ENCODE measurements at places on chromosomes 7 and 10.

DNA sequence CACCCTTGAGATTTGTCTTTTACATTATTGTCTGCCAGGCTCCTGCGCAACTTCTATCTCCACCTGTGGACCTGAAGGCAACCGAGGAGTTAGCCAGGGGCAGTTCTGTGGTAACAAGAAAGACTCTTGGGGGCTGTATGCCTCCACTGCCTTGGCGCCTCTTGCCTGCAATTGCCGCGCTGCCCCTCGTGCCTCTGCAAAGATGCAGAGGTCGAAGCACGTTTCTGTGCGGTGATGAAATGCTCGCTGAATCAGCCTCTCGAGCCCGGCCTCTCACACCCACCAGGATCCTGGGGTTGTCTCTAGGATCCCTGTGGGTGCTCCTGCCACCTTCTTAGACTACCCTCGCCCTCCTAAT, 486 bp upstream of the LHFPL3 start:
- DNase-seq = no peak

GRCh38 chr7:96499532-96499931, 177.6 kb upstream of the SLC25A13 start:
- no peak for DNase-seq

DNA sequence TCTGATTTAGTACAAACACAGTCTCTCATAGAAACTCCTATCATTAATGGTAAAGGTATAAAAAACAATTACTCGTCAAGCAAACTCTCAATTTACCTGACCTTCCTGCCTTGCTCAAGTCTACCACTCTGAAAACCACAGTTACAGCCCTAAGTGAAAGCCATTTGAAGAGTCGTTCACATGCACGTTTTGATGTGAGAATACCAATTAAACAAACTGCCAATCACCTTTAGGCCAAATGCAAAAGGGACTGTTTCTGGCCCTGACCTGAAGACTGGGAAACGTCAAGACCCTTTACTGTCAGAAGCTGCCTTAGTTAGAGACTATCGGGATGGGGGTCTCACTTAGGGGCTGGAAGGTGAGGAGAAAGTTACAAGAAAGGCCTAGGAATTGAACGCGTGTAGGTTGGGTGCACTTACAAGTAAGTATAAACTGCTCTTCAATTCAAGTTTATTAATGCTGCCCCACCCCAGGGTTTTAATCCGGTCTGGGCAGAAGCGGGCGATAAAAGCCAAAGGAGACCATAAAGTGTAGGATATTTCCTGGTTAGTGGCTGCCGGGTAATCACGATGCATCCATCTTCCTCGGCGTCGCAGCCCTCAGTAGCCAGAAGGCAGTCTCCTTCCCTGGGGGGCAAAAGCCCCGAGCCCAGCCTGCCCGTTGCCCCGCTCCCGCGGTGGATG, 935 bp downstream of the TM9SF3 start:
- no peak for DNase-seq

DNA sequence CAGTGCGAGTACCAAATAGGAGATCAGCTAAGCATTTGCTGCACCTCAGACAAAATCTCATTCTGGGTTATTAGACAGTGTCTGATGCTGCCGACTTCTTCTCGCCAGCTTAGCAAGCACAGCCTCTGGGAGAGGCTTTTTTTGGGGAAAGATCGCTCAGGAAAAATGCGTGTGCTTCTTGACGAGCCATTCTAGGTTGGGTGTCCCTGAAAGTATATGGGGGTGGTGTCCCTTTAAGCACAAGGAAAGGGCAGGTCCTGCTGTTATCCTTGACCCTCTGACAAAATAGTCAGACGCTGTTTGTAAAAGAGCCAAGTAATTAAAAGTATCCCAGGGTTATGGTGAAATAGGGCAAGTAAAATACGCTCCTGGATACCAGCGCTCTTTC, 540.1 kb upstream of the FZD8 start:
- DNase-seq = no peak

GRCh38 chr10:127283576-127283975, 87.2 kb upstream of the INSYN2A start:
- DNase-seq = no peak

DNA sequence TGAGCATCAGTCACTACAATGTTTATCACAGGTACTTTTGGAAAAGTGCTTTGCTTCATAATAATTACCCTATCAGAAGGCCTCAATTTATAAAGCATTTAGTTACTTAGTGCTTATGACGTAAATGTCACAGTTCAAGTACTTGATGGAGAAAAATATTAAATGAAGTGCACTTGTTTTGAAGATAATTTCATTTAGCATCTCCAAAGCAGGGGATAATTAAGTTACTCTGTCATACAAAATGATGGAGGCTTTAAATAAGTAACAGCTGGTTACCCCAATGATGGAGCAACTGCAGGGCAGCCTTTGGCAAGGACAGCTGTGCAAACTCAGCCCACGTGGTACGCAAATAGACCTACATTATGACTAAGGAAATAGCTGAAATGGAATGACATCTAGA, 768.8 kb downstream of the GRM8 start:
- no peak for DNase-seq

DNA sequence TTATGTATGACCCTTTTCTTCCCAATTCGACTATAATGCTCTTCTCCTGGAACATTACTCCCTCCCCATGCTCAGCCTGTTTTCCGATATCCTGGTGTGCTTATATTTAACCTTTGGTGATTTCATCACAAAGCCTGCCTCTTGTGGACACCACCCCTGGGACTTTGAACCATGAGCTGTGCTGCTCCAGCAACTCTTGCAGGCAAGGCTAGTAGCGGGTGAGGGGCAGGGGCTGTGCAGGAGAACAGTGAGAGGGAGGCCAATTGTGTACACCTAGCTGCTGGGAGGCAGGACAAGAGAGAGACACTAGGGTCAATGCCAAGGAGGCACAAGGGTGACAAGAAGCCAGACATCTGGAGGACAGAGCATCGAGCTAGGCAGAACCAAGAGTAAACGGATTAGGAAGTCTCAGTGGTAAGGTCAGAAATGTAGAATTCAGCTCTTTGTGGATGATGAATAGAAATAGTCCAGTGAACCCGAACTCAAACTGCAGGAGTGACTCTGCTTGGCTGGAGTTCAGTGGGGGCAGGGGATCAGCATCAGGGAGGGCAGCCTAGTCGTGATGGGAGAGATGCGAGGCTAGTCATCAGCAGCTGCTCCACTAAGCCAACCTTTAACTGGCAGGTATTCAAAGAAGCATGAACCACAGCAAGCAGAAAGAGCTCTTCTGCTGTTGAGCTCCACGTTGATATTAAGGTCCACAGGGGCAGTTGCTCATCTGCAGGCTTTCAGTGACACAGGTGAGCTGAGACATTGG, 31.0 kb upstream of the MKI67 start:
- no peak for DNase-seq

GRCh38 chr7:98964596-98964995, 86.3 kb downstream of the TRRAP start:
- no peak for DNase-seq

- no peak for DNase-seq
Measured at GRCh38 chr10:61337741-61338140, 115.4 kb downstream of the TMEM26 start.

GRCh38 chr7:4072161-4072925, 609.8 kb upstream of the FOXK1 start:
- DNase-seq = no peak

- peak; percentile 81 for DNase-seq
Measured at GRCh38 chr7:8481752-8482446, 48.5 kb downstream of the NXPH1 start.

DNA sequence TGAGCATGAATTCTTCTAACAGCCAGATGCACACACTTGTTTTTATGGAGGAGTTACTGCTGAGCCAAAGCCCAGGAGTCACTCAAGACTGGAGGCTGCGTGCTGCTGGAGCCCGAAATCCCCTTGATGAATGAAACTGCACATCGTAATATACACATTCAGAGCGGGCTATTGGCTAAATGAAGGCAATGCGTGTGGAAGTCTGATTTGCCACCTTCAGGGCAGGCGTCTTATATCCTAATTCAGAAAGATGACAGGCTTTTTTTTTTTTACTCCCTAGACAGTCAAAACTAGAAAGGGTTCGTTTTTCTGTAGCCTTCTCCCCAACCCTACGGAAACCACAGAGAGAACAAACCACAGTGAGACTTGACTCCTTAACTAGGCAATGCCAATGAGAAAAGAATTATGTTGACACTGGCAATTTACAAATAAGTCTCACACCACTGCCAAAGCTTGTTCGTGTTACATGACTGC, 227.2 kb upstream of the KLF14 start:
- peak; percentile 62 for DNase-seq

DNA sequence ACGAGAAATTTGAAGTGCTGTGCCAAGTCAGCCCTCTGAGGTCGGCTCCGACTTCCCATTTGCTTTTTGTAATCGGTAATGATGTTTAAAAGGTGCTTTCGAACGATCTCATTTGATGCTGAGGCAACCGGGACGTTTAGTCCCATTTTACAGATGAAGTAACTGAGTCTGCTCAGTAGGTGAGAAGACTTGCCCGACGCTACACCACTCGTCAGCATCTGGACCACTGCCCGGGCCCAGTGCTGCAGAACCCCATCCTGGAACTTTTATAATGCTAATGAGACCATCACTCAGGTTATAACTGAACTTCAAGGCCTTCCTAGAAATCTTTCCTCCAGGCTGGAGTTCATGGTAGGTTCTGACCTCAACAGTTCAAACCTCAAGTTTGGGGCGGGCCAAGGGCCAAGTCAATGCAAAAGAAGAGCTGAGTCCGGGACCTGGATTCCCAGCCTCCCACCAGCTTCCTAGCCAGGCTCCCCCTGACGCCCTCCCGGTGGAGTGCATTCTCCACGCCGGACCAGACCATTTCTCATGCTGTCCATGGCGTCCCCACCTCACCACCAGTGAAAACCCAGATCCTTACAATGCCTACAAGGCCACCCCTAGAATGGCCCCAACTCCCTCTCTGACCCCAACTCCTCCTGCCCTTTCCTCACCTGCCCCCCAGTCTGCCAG, 699 bp upstream of the PDLIM1 start:
- no peak for DNase-seq

GRCh38 chr10:22544325-22545068, 169.9 kb downstream of the PIP4K2A start:
- DNase-seq = no peak

- no peak for DNase-seq
Measured at GRCh38 chr10:12503311-12503710, 154.0 kb downstream of the CAMK1D start.
